Cerebellar nuclear complex (tissue), 1 donor: ENCODE measurements at places on chromosomes 7 and 10.

GRCh38 chr10:102629661-102630614 lies 14.3 kb upstream of the TRIM8 start:
- DNase-seq = no peak

DNA sequence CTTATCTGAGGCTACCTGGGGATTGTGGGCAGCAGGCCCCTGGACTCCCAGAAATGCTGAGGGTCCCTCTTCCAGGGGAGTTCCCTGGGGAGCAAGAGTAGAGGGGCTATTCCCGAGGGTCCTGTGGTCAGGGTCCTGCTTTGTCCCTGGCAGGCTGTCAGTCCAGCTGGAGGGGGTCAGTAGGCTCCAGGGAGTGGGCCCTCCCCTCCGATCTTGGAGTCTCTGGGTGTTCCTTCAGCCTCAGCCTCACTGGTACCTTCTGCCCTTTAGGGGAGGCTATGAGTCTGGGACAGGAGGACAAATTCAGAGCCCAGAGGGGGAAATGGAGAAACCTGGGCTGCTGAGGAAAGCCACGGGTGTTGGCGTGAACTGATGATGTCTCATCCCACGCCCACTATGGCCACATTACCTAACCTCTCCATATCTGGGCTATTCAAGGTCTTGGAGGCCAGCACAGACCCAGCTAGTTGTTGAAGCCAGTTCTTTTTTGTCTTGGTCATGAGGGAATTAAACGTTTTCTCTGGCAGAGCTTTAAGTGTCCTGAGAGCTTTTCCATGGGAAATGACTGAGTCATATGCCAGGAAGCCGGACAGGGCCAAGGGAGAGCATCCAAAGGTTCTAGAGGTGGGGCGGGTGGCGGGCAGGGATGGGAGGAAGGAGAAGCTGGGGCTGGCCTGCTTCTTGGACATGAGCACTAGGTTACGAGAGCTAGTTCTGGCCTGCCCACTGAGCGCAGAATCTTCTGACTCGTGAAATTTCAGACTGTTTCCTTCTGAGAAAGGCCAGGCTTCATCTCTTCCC lies 6.2 kb downstream of the CALHM2 start:
- DNase-seq = no peak

GRCh38 chr10:14958872-14959220 lies 342 bp upstream of the MEIG1 start:
- no peak for DNase-seq

DNA sequence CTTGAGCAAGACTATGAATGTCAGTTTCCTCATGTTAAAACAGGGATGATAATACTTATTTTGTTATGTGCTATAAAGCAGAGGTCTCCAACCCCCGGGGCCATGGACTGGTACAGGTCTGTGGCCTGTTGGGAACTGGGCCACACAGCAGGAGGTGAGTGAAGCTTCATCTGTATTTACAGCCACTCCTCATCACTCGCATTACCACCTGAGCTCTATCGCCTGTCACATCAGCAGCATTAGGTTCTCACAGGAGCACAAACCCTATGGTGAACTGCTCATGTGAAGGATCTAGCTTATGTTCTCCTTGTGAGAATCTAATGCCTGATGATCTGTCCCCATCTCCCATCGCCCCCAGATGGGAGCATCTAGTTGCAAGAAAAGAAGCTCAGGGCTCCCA lies 365.3 kb upstream of the SMIM30 start:
- no peak for DNase-seq

- no peak for DNase-seq
Observed at GRCh38 chr7:42720012-42720411, 191.9 kb downstream of the C7orf25 start.

DNA sequence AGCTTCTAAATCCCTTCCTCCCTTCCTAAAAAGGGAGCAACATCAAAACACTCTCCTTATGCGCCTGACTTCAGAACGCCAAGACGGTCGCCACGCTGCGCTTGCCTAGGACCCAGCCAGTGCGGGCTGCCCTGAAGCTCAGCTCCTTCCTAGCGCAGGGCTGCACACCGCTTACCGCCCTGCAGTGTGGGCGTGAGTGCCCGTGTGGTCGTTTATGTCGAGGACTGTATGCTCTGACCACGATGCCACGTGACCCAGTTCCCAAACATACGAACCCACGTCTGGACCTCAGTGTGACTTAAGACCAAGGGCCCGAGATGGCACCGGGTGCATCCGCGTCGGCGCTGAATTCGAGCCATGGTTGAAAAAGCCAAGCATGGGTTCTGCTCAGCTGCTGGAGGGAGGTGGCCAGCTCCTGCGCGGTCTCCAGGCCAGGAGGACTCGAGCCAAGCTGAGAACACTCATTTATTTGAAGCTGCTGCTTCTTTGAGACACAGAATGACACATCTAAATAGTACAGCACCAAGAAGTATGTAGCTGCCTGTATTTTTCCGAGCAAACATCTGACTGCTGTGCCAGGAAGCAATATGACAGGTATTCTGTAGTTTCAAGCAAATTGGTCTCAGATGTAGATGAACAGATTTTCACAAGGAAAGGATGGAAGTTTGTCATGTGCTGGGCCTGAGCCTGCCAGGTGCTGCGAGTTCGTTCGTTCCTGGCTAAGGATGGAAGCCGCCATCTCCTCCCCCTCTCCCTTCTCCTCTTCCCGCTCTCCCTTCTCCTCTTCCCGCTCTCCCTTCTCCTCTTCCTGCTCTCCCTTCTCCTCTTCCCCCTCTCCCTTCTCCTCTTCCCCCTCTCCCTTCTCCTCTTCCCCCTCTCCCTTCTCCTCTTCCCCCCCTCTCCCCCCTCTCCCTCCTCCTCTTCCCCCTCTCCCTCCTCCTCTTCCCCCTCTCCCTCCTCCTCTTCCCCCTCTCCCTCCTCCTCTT lies 184.7 kb downstream of the EBF3 start:
- DNase-seq = no peak

- no peak for DNase-seq
Observed at GRCh38 chr7:137647905-137648565, 198.7 kb downstream of the DGKI start.

GRCh38 chr10:15262036-15262713 lies 93.7 kb upstream of the NMT2 start:
- no peak for DNase-seq

DNA sequence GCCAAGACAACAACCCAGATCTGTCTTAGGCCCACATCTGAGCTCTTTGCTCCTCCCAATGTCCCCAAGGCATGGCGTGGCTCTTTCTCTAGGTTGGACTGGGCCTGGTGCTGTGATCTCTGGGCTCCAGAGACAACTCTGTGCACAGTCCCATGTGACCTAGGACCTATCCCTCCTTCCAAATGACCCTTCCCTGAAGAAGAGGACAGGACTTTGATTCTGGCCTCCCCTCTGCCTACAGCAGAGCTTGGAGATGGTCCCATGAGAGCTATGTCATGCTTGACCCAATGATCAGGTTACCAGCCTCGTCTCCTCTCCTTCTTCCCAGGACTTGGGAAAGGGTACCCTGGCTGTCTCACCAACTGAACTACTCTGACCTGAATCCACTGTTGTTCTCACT lies 296.3 kb upstream of the GALNT17 start:
- no peak for DNase-seq

GRCh38 chr7:137804836-137805235 lies 41.9 kb downstream of the DGKI start:
- DNase-seq = no peak

GRCh38 chr10:107232013-107232412 lies 67.5 kb upstream of the SORCS1 start:
- DNase-seq = no peak

GRCh38 chr7:124934841-124935240 lies 5.2 kb upstream of the POT1 start:
- no peak for DNase-seq

GRCh38 chr10:4357911-4358310 lies 468.1 kb upstream of the AKR1E2 start:
- DNase-seq = no peak

DNA sequence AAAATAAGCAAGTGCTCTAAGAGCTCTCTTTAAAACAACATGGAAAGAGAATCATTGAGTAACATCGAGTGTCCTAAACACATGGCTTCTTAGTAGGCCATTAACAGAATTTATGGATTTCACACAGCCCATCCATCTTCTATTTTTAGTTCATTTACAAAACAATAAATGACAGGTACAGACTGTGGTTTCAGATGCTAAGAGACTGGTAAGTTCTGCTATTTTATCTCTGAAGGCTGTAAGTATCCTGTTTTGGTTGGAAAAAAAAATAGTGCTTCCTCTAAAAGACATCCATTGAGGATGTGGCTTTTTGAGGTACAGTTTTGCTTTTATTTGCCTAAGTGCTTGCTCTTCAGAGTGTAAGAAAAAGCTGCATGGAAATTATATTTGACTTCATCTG lies 27.4 kb upstream of the GNAI1 start:
- DNase-seq = no peak

DNA sequence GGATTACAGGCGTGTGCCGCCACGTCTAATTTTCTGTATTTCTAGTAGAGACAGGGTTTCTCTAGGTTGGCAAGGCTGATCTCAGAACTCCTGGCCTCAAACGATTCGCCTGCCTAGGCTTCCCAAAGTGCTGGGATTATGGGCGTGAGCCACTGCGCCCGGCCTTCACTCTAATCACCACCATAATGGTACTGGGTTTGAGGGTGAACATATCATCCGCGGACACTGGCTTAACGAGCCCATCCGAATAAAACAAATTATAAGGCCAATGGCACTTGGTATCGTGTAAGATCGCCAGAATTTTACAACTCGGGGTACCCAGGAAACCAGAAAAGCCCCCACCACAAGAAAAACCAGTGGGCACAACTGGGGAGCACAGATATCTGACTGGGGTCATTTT lies 580 bp downstream of the FAM200A start:
- DNase-seq = no peak

DNA sequence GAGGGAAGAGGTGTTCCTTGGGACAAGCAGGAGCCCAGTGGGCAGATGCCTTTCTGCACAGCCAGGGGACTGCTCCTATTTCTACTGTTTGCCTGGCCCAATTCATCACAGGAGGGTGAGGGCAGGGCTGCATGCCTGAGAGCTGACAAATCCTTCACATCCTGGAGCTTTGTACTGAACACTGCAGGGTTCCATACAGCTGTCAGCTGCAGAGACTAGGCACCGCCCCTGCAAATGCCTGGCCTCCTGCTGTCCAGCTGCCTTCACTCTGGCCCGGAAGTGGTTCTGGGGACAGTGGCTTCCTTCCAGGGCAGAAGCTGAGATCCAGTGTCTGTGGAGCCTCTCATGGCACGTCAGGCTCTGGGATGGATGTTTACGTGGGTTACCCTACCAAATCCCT lies 470.7 kb downstream of the DNAJB6 start:
- no peak for DNase-seq

- no peak for DNase-seq
Observed at GRCh38 chr7:81331061-81332018, 412.5 kb upstream of the SEMA3C start.

DNA sequence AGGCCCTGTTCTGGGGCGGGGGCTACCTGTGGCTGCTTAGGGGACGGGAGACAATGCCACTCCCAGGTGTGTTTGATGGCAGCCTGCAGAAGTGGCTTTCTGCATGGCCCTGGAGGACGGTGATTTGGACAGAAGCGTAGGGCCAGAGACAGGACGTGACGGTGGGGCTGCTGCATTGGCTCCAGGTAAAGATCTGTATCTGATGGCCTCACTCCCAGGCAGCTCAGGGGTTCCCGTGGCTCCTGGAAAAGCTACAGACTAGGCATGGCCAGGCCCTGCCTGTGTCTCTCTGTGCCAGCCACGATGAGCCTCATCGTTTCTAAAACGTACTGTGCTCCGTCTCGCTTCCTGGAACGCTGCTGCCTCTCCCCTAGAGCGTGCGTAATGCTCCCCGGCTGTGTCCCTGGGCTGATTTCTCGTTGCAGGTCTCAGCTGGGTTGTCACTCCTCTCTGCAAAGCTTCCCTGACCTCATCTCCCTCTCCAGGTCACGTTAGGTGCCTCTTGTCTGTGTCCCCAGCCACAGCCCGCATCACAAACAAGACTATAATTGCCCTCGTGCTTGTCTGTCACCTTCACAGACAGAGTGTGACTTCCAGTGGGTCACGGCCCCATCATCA lies 12.6 kb downstream of the GTF2IRD1 start:
- DNase-seq = no peak

DNA sequence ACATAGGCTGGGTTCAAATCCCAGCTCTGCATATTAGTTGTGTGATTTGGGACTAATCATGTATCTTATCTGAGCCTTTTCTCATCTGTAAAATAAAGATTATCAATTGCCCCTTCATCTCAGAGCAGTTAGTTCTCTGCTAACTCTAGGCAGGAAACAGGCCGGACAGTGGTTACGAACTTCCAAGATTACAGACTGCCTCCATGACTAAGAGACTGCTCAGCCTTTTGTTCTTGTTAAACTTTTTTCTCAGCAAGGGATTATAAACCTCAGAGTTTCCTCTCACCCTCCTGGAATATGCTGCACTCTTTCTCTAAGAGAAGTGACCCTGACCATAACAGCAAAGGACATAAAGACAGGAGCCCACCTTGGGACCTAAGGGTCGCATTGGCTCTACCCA lies 52.5 kb upstream of the NFKB2 start:
- no peak for DNase-seq

- no peak for DNase-seq
Observed at GRCh38 chr7:135855846-135856245, 107.2 kb upstream of the FAM180A start.

DNA sequence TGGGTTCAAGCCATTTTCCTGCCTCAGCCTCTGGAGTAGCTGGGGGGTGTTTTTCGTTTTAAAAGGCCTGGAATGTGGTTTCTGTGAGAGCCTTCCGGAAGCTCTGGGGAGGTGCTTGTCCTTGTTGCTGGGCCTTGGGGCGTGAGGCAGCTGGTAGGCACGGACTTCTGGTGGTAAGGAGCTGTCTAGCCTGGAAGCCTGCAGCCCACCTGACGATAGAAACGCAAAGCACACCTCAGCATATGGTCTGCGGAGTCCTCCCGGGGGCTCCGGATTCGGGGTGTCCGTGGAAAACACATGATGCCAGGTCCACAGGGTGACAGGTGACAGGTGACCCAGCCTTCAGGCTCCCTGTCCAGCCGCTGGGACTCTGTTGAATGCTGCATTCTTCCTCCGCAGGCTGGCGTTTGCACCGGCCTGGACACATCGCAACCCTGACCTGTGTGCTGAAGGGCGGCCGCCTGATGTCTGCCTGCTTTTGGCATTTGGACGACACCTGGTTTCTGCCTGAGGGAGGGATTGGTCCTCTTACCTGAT lies 37.3 kb downstream of the INPP5A start:
- no peak for DNase-seq

DNA sequence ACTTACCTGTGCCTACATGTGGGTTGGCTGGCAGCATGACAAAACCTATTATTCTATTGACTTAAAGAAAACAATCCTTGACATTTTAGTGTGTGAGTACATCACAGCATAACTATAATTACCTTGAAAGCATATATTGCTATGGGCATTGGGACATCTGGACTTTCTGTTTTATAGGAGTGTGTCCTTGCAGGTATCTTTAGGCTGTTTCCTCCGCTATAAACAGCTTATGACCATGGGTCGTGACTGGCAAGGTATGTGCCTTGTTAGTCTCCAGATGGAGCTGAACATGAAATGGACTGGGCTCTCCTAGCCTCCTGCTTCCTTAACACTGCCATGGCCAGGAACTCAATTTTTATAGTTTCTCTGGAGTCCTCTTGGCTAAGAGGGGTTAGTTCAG lies 317.4 kb upstream of the COBL start:
- DNase-seq = no peak

- DNase-seq = no peak
Observed at GRCh38 chr10:113820507-113820906, 33.4 kb downstream of the DCLRE1A start.

GRCh38 chr7:51121036-51121790 lies 195.4 kb downstream of the COBL start:
- no peak for DNase-seq
